NCI-H1694 treated with DMSO at 0.1 percent for 48 hours (cell line): ENCODE measurements at places on chromosomes 2 and 18.

GRCh38 chr2:225768741-225769140 is 369.2 kb downstream of the NYAP2 start:
- no peak for DNase-seq

GRCh38 chr2:99822474-99823207 is 319.7 kb downstream of the AFF3 start:
- DNase-seq: no peak

- DNase-seq: no peak
These were observed 125.8 kb upstream of the CD226 start for GRCh38 chr18:70073432-70073831.

DNA sequence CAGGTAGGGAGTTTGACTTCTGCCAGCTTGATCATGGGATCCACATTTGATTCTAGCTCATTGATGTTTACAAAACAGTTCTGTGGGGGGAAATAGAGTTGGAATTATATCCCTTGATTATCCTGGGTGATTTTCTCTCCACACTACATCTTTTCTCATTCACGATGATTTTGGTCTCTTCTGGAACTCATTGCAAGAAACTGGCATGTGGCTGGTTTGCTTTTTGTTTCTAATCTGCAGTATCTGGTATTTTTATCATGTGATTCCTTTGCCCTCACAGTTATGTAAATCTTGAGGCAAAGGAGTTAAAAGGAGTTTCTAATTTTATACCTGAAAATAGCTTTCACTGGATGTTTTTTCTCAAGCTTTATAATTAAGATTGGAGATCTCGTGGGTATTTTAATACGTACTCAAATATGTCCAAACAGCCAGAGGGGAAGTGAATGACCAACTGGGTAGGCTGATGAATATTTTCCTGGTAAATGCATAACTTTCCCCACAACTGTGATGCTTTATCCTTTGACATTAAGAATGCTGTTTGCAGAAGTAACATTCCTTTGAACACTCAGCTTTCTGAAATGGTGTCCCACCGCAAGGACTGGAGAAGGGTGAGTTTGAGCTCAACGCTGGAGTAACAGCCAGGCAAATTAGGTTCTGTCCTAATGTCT is 502.9 kb upstream of the ZEB2 start:
- no peak for DNase-seq

DNA sequence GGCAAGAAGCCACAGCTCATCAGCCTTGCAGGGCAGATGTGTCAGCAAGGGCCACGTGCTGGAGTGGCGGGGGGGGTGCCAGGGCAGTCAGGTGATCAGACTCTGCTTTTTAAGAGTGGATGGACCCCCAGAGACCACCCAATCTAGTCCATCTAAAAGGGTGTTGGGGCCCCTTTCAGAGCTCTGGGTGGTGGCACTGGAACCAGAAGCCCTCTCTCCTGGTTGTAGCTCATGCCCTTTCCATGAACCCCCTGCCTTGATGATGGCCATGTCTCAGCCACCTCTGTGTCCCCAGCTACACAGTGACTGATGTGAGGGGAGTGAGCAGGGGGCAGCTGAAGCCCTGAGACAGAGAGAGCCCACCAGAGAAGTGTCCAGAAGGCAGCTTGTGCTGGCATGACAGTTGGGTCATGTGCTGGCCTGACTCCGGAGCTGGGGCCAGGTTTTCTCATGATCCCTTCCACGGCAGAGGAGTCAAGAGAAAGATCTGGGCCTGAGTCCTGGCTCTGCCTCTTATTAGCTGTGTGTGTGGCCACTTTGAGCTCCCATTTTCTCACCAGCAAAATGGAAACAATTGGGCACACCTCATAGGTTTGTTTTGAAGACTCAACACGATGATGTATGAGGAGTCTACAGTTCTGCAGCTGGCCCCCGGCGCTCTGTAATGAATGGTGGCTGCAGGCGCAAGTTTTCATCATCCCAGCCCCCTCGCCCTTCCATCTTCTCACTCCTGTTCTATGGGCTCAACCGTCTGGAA is 195.7 kb downstream of the ZFP36L2 start:
- DNase-seq: no peak

DNA sequence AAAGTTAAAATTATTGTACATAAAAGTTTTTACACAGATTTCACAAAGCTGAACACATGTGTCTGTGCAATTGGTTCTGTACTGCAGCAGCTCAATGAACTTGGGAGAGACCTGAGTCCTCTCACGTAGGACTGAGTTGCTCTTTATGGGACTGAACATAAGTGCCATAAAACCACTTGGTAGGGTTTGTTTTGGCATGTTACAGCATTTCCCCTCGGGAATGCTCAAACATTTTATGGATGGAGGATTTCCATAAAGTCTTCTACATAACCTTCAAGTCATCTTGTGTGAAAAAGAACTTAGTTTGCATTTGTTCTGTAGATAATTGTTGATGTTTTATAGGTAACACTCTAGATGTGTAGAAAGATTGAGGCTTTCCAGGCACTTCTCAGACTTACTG is 15.9 kb downstream of the LYPD6 start:
- DNase-seq: no peak

DNA sequence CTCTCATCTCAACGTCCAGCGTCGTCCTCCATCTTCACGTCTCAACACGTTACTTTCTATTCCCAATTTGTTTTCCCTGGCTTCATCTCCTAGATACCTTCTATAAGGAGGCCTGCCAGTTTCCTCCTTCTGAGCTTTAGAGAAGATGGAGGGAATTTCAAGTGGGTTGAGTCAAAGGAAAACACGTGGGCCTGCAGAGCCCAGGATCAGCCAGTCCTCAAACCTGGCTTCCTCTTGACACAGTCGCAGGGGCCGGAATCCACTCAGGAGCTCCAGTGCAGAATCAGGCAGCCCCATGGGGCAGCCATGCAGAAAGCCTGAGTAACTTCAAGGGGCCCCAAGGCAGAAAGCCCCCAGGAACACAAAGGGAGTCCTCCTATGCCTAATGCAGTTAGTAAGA is 14.5 kb upstream of the APCDD1 start:
- DNase-seq: no peak

GRCh38 chr2:101733257-101733993 is 35.9 kb downstream of the MAP4K4 start:
- DNase-seq: no peak

- DNase-seq: no peak
These were observed 26.0 kb upstream of the EFEMP1 start for GRCh38 chr2:55949613-55950012.

GRCh38 chr18:49055754-49056172 is 105.0 kb upstream of the SMAD7 start:
- DNase-seq: no peak

DNA sequence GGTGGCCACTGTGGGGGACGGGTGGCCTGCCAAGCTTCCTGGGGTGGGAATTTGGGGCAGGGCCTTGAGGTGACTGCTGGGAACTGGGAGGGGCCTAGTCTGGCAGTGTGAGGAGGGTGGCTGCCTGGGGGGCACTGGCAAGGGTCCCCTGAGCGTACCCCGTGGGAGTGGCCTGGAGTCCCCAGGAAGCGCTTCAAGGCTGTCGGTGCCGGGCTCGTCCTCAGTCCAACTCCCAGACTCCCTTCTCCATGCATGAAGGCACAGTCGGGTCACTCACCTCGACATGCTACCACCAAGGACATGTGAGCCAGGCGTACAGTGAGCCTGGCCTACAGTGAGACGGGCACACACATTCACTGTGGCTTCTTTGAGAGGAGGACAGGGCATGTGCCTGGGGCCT is 105.3 kb downstream of the SMIM21 start:
- DNase-seq: no peak

GRCh38 chr18:23924813-23925212 is 89.7 kb upstream of the TTC39C start:
- DNase-seq: no peak

DNA sequence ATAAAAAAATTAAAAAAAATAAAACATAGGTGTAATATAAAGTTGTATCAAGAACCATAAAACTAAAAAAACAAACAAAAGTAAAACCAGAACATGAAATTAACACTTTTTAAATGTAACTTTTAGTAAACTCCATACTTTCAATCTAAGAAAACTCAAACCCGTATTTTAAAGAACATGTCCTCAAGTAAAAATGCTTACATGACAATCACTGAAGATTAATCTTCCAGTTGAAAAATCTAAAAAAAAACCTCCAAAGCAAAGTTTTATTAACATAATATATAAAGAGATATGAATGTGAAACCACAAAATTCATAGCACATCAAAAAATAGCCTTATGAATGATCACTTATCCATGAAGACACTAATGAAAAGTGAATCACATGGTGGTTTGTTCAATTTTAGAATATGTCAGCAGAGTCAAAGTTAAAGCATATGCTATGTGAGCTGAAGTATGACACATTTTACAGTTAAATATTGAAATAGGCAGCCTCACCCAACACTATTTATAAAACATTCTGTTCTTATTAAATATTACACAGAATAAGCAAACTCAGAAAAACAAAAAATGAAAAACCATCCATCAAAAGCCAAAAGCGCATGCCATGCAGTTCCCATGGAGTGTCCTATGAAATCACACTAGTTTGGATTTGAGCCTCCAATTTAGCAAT is 23.1 kb upstream of the CHAC2 start:
- DNase-seq: no peak

DNA sequence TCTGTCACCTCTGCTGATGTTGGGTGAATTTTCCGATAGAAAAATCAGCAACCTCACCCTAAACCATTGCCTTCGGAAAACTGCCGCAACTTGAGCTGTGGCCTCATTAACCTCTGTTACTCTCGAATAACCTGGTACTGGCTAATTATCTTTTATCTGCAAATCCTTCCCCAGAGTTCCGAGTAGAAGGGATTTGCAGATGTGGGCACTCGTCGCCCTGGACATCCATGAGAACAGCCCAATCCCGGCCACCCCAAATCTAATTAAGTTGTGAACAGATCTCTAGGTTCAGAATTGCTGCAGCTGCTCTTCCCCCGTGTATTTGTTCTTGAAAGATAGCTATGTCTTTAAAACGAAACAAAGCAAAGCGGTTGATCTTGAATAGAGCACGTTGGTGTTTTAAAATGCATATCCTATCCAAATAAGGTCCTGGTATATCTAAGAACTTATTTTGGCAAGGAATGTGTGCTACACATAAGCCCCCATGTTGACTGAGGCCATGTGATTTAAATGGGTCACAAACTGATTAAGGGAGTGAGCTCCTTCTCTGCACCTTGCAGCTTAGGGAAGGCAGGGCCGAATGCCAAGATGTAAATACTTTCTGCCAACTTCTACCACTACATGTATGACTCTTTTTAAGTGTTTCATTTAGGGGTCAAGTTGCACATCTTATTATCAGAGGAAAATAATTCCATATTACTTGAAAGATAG is 88.2 kb downstream of the MTCL1 start:
- DNase-seq: no peak

- DNase-seq: no peak
These were observed 967.0 kb downstream of the DCDC2C start for GRCh38 chr2:4670331-4670730.

GRCh38 chr2:12921321-12921720 is 204.6 kb downstream of the TRIB2 start:
- no peak for DNase-seq

GRCh38 chr2:195647302-195647701 is 9.7 kb upstream of the SLC39A10 start:
- DNase-seq: no peak

- DNase-seq: no peak
These were observed 17.3 kb downstream of the PIK3C3 start for GRCh38 chr18:41972067-41972925.

DNA sequence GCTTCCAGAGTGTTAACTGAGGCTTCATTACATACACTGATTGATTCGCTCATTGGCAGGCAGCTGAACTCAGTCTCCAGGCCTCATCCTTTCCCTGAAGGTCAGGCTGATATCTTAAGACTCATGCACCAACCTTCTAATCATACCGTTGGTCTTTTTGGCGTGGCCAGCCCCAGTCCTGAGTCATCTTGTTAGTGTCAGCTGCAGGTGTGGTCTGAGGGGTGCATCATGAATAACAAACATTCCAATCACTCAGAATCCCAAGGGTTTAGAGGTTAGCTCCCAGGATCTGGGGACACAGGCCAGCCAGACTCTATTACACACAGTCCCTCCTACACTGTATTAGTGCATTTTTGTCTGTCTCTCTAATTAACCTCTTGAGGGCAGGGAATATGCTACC is 271.5 kb downstream of the HRH4 start:
- no peak for DNase-seq

- DNase-seq: no peak
These were observed 210.6 kb downstream of the BABAM2 start for GRCh38 chr2:28101123-28101522.

DNA sequence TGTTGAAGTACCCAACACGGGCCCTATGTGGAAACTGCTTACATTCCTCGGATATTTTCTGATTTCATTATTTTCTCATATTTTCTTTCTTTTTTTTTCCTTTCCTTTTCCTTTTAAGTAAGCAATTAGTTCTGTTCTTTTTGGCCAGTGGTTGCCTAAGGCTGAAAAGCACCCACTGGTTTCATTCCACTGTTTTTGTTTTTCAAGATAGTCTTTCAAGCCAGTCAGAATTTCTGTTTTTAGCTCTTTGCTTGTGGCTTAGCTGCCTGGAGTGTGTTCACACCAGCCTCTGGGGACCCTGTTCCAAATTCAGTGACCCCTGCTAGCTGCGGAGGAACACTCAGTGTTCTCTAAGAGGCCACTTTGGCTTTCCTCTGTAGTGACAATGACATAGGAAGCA is 73.6 kb downstream of the NRP2 start:
- no peak for DNase-seq

DNA sequence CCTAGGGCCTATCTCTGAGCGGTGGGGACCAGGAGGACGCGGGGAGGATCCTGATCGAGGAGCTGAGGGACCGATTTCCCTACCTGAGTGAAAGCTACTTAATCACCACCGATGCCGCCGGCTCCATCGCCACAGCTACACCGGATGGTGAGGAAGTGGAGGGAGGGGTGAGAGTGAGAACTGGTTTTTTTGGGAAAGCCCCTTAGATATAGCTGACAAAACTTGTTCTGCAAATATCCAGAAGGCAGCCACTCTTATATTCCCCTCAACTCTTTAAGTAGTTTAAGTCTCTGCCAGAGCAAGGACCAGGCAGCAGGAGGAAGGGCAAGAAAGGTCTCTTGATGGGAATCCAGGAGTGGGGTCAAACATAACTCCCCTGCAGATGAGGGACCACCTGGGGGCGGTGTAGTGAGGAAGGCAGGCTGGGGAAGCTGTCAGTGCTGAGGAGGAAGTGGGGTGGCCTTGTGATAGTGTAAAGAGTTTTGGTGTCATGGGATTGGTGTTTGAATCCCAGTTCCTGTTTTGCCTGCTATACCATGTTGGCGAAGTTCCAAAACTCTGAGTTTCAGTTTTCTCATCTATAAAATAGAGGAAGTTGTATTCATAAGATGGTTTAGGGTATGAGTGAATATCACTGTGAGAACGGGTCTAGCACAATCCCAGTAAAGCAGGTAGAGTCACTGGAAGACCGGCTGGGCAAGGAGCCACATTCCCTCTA is 3.4 kb downstream of the NAGK start:
- no peak for DNase-seq
